ENCODE measurements at places on chromosomes 13 and 19. TPM values are rescaled to one million over a fixed set of nuclear protein-coding genes. Genes with fewer than 3 reads are reported as not detected.

The CGB1 gene
- total RNA-seq: not detected

The COL4A1 gene
- total RNA-seq: 135 TPM

The STARD13 gene
- total RNA-seq: 41.3 TPM

The SELENOV gene
- total RNA-seq: not detected

The SYT3 gene
- total RNA-seq: not detected

The IGFL1 gene
- total RNA-seq: not detected

The COL5A3 gene
- 25.5 TPM for total RNA-seq

The TPP2 gene
- 81.1 TPM for total RNA-seq

The IZUMO1 gene
- 0.73 TPM for total RNA-seq

The CD79A gene
- 3.5 TPM for total RNA-seq

The METTL21C gene
- not detected for total RNA-seq

The INSR gene
- 110 TPM for total RNA-seq

The MCEMP1 gene
- not detected for total RNA-seq

The ZNF600 gene
- total RNA-seq: 1.8 TPM

The OXGR1 gene
- total RNA-seq: not detected

The CPB2 gene
- not detected for total RNA-seq

The ZNF345 gene
- total RNA-seq: 9.7 TPM

The CALR gene
- 337 TPM for total RNA-seq

The NKPD1 gene
- not detected for total RNA-seq

The PABPC3 gene
- not detected for total RNA-seq

Data from stomach (tissue), 19 donors.